Hematopoietic multipotent progenitor cell treated with erythropoietin and hydrocortisone succinate and interleukin-3 and kit ligand, for 15 days (in vitro differentiated cells): ENCODE measurements at places on chromosomes 6 and 20.

GRCh38 chr20:47315339-47316056 is 41.0 kb downstream of the ZMYND8 start:
- peak; percentile 48 for DNase-seq

DNA sequence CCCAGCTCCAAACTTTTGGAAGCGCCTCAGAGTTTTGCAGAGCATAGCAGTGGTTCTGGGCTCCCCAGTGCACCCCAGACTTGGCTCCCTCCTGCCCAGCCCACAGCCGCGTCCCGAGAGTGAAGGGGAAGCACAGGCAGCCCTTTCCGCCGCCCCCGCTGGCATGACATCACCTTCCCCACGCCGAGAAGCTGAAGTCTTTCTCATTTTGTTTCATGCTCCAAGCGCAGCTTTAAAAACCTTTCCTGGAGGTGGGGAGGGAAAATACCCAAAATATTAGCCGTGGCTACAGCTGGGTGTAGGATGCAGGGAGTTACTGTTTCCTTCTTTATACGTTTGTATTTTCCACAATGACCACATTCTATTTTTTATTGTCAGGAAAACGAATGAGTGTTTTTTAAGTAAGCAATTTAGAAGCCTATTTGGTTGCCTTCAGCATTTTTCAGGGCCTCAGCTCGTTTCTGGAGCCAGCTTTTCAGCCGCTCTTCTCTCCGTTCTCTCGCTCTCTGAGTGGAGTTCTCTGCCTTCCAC is 72.9 kb downstream of the SNX5 start:
- no peak for DNase-seq

DNA sequence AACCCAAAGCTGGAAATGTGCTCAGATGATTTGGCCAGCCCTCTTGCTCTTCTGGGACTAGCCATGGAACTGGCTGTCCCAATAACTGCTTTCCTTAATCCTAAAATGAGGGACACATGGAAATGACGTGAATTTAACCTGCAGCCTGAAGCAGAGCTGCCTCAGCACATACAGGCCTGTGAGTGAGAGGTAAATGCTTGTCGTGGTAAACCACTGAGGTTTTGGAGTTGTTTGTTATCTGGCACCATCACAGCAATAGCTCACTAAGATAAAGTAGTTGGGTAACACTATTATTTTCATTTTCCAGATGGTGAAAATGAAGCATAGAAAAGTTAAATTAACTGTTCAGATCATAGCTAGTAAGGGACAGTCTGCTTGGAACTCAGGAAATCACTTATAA is 333.4 kb upstream of the CHD6 start:
- no peak for DNase-seq

DNA sequence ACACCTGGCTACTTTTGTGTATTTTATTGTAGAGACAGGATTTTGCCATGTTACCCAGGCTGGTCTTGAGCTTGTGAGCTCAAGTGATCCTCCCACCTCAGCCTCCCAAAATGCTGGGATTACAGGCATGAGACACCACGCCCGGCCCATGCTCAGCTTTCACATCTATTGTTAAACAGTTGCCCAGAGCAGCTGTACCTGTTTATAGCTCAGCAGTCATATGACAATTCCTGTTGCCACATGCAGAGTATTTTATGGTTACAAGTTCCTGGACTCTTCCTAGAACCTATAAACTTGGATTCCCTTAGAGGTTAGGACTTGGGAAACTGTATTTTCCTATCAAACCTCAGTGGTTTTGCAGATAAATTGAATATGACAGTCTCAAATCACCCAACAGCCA is 188.3 kb upstream of the KCNG1 start:
- no peak for DNase-seq

GRCh38 chr6:85112540-85112939 is 337.3 kb upstream of the NT5E start:
- no peak for DNase-seq
